ENCODE measurements at places on chromosomes 12 and 14.

DNA sequence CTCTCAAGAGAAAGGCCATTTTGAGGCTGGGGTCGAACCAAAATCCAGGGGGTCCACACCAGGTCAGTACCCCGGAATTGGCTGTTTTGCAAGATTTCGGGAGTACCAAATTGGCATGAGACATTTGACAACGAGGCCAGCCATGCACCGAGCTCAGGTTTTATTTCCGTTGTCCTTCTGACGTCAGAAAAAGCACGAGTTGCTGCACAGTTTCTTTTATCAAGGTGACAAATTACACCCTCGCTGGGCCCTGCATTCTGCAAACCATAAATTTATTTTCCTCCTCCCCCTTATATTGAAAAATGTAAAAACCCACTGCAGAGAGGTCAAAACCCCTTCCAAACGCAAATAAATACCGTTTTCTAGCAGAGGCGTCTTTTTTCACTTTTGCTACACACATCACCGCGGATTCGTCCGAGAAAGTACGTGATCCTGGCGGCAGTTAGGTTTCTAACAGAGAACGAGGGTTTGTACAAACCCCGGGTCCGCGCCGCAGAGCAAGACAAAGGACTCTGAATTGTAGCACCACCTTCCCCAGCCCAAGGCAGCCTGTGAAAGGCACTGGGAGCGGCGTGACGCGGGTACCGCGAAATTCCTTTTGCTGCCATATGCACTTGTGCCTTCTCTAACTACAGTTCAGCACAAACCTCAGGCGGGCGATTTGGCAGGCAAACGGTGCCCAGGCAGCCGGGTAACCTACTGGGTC lies 1.8 kb downstream of the SLC38A1 start:
- no peak for DNase-seq

GRCh38 chr12:48422060-48422459 lies 50.3 kb upstream of the ANP32D start:
- DNase-seq = no peak

DNA sequence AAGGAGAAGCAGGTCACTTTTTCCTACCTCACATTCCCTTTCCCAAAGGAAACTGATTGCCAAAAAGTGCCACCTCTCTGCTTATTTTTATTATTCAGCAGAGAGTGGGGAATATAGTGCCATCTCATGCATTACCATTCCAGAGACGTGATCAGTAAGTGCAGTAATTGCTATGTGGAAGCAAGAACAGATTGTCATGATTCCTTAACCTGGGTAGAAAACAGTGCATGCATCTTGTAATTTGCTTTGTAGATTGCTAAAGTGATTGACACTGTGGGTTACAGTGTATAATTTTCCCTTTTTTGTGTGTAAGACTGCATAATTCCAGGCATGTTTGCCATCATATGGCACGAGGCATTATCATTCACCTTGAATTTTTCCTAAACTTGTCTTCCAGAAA lies 332.5 kb downstream of the DIO2 start:
- DNase-seq = no peak

DNA sequence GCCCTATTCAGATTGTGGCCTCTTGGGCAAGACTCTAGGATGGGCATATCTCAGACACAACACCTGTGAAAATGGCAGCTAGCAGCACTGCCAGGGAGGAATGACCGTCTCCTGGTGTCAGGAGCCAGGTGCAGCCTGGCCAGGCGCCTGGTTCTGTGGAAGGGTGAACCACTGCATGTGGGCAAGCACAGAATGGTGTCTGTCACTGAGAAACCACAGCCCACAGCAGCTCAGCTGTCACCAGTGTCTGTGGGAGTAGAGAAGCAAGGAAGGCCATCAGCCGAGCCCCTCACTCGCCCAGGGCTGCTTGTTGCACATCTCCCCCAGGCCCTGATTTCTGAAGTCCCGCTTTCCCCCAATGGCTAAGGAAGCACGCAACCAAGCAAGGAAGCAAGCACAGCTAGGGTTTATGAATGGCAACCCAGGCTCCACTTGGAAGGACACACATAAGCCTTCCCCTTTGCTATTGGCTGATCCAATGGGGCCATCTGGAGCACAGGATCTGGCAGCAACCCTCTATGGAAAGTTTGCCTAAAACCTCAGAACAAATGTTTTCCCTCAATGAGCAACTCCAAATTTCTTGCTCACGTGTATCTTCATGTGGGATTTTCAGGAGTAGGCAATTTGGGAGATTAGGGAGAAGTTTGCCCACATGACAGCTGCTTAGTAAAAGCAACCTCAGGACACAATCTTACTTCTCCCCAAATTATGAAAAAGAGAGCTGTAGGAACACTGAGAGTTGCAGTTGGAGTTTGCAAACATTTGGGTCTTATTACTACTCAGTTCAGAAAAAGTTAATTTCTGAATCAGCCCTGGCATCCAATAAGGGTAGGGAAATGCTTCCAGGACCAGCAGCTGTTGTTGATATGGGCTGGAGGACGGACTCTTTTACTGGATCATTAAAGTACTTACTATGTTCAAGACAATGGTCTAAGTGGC lies 44.7 kb downstream of the GPHB5 start:
- no peak for DNase-seq

DNA sequence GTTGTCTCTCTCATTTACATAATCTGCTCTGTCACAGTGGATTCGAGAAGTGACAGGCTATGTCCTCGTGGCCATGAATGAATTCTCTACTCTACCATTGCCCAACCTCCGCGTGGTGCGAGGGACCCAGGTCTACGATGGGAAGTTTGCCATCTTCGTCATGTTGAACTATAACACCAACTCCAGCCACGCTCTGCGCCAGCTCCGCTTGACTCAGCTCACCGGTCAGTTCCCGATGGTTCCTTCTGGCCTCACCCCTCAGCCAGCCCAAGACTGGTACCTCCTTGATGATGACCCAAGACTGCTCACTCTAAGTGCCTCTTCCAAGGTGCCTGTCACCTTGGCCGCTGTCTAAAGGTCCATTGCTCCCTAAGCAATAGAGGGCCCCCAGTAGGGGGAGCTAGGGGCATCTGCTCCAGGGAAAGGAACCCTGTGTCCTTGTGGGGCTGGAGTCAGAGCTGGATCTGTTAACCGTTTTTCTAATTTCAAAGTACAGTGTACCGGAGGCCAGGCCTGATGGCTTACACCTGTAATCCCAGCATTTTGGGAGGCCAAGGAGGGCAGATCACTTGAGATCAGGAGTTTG lies 5.1 kb downstream of the ERBB3 start:
- DNase-seq = no peak

GRCh38 chr14:43165651-43166050 lies 1341.4 kb downstream of the FSCB start:
- no peak for DNase-seq

GRCh38 chr14:35355981-35356841 lies 48.3 kb downstream of the NFKBIA start:
- no peak for DNase-seq

DNA sequence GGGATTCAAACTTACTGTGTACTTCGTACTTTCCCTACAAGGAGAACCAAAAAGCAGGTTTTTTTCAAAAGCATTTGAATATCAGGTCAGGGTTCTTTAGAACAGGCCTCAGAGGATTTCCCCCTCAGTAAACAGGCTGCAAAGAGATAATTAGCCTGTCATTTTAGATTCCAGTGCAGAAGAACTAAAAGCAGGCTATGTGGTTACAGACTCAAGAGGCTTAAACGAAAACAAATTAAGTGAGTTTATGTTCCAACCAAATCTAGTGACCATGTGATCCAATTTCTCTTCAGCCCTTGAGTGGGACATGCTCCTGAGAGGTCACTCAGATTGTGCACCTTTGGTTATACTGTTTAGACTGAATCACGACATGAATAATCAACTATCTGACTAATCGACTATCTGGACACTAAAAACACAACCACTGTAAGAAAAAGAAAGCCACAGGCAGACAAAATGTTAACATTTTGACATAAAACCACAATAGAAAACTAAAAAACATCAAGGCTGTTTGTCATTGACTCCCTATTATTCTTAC lies 4.5 kb downstream of the TMED8 start:
- DNase-seq = no peak

DNA sequence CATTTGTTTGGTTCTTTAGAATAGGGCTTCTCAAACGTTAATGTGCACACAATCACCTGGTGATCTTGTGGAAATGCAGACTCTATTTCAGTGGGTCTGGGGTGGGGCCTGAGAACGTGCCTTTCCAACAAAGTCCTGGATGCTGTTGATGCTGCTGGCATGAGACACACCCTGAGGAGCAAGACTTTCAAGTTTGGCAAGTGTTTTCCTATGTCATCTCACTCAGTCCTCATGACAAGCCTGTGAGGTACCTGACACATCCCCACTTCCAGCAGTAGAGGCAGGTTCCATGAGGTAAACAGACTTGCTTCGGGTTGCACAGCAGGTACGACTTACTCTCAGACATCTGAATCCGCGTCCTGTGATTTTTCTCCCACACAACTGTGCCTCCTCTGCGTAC lies 147.1 kb downstream of the MYRFL start:
- DNase-seq = no peak

DNA sequence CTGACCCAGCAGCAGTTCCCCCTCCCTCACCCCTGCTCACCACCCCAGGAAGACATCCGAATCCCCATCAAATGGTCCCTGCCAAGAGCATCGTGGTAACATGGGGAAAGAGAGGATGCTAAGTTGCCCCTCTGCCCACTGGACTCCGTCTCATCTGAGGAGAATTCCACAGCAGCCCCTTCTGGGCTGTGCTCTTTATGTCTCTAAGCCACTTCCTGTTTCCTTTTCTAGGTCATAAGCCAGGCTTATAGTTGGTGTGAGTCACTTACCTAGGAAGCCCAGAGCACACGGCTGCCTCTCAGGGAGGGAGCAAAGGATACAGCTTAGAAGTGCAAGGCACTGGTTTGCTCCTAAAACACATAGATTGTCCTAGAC lies 76.0 kb downstream of the VCPKMT start:
- no peak for DNase-seq

DNA sequence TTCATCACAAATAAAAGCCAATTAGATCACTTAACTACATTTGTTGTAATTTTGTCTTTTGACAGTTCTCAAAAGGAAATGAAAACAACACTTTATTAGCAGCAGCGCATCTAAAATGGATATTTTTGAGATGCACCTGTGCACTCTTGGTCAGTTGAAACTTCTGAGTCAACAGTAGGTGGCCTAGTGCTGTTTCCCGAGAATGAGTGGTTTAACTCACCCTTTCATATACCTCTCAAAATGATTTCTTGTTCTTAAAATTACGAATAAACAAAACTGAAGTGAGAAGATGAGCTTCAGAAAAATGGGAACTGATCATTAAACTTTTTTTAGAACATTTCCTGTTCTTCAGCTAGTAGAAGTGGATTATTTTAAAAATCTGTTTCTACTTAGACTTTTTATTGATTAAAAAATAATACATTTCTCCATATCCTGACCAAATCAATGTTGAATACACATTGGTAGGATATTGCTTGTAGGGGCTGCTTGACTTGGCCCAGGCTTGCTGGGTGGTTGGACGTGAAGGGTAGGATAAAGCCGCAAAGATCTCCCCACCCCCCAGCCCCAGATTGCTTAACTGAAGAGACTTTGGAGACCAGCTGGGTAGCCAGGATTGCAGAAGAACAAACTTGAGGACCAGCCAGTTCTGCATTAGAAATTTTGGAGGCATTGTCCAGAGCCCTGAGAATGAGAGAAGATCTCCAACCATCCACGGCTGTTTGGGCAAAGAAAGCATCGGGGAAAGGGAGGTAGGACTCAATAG lies 22.3 kb upstream of the STK38L start:
- DNase-seq = no peak

DNA sequence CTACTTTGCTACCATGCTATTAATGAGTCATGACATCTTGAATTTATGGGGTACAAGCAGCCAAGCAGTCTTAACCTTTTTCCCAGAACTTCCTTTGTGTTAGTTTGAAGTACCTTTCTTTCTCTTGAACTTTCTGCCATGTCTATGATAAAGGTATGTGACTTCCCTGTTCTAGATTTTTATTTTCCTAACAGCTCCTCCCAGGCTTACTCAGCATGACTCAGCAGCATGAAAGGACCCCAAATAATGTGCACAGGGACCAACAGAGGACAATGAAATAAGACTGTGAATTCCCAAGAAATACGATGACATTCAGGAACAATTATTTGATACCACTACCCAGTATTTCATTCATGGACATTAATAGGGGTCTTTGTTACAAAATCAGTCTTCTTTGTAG lies 60.0 kb downstream of the TTC6 start:
- DNase-seq = no peak

- DNase-seq = no peak
These were observed 96.1 kb downstream of the SCN8A start for GRCh38 chr12:51687177-51687576.

GRCh38 chr12:61780435-61780834 lies 479.8 kb upstream of the USP15 start:
- DNase-seq = no peak

DNA sequence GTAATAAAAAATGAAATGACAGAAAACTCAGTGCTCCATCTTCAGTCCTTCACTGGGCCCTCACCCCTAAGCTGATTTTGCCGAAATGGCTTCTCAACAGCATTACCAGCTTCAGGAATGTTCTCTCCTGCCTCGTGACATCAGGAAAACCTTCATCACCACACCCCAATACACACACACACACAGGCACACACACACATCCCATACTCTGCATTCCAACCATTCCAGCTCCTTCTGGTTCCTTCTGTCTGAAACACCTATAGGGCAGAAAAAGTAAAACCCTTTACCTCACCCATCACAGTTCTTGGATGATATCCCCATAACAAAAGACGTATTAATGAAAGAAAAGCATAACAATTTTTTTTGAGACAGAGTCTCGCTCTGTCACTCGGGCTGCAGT lies 75.9 kb downstream of the CCDC60 start:
- DNase-seq = no peak

DNA sequence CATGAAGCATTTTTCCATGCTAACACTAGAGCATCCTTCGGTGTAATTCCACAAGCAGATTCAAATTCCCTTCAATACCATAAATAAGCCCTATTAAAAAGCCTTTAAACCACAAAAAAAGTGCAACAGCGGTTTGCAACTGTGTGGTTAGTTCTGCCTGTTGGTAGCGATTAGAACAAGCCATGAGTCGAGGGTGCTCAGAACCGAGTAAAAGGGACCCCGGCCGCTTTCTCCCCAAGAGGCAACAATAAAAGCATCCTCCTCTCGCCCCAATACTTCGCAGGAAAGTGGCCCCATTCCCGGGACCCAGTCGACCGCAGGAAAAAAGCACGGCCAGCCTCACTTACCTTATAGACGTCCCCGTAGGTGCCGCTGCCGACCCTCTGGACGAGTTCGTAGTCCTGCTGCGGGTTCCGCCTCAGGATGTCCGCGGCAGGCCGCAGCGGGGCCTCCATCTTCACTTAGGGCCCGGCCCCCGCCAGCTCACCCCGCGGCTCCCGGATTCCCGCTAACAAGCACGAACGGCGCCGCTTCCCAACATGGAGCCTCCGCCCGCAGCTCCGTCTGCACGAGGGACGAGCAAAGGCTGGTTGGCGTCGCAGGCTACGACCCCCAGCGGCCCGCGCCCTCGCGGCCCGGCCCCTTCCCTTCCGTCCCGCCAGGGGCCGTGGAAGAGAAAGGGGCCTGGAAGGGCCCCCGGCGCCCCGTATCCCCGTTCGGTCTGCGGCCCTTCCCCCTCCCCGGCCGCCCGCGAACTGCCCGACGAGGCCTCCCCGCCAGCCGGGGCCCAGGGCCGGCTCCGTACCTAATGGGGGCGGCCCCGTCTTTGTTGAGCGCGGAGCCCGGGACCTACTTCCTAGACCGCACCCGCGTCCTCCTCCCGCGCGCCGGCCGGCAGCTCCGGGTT lies 521 bp downstream of the MAP4K5 start:
- DNase-seq = no peak
